ENCODE measurements at places on chromosomes 2 and 18. TPM values are rescaled to one million over a fixed set of nuclear protein-coding genes. Genes with fewer than 3 reads are reported as not detected.

- H3K27me3 ChIP-seq, result no peaks in the 10 kb centered on the region
- no peak overlapping the region for H3K4me3 ChIP-seq
- H3K4me1 ChIP-seq, result no peaks in the 10 kb centered on the region
- H3K36me3 ChIP-seq, result no peaks in the 10 kb centered on the region
- no peak overlapping the region for H3K27ac ChIP-seq
- no peak for DNase-seq
Measured at GRCh38 chr18:37343542-37343851, 222.1 kb downstream of the CELF4 start.

GRCh38 chr18:58862851-58863538, 1.7 kb upstream of the ZNF532 start:
- no peaks in the 10 kb centered on the region for H3K36me3 ChIP-seq
- DNase-seq, result peak; percentile 66
- H3K4me1 ChIP-seq, result peaks cover 91% of the 10 kb centered on the region
- H3K4me3 ChIP-seq, result peak overlapping the region; percentile 29
- no peaks in the 10 kb centered on the region for H3K27me3 ChIP-seq

GRCh38 chr2:105961599-105962146, 217.0 kb downstream of the NCK2 start:
- H3K4me3 ChIP-seq, result no peak overlapping the region
- H3K36me3 ChIP-seq, result no peaks in the 10 kb centered on the region
- H3K4me1 ChIP-seq, result no peaks in the 10 kb centered on the region
- H3K27ac ChIP-seq, result no peak overlapping the region
- no peaks in the 10 kb centered on the region for H3K27me3 ChIP-seq
- DNase-seq, result no peak

GRCh38 chr2:39875914-39876267, 96.8 kb upstream of the THUMPD2 start:
- no peaks in the 10 kb centered on the region for H3K36me3 ChIP-seq
- H3K4me1 ChIP-seq, result peaks cover 16% of the 10 kb centered on the region
- no peak for DNase-seq
- H3K4me3 ChIP-seq, result no peak overlapping the region

DNA sequence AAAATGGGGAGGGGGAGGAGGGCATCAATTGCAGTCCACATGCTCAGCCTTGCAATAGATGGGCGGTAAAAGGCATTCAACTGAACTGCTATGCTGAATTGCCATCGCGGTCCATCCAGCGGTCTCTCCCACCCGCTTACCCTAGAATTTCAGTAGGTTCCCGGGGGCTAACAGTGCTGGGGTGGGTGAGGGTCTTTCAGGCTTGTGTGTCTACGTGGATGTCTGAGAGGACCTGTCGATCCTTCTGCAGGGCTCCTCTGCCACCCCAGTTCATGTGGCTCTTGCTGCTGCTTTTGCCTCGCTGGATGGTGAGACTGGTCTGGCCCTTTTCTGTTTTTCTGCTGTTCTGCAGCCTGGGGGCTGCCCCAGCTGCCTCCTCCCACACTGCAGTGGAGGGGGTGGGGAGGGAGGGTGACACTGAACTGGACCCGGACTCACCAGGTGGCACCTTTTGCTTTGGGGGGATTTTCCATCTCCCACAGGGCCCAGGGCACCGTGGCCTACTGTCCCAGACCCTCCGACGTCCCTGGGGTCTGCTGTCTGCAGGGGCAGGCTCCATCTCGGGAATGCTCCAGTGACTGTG, 14.1 kb downstream of the ACKR3 start:
- H3K27me3 ChIP-seq, result no peaks in the 10 kb centered on the region
- no peak overlapping the region for H3K27ac ChIP-seq
- H3K36me3 ChIP-seq, result peaks cover 12% of the 10 kb centered on the region
- H3K4me3 ChIP-seq, result no peak overlapping the region
- peak; percentile 56 for DNase-seq
- H3K4me1 ChIP-seq, result no peaks in the 10 kb centered on the region

GRCh38 chr2:32357318-32358110, 691 bp downstream of the BIRC6 start:
- peaks cover 30% of the 10 kb centered on the region for H3K4me1 ChIP-seq
- no peaks in the 10 kb centered on the region for H3K36me3 ChIP-seq

DNA sequence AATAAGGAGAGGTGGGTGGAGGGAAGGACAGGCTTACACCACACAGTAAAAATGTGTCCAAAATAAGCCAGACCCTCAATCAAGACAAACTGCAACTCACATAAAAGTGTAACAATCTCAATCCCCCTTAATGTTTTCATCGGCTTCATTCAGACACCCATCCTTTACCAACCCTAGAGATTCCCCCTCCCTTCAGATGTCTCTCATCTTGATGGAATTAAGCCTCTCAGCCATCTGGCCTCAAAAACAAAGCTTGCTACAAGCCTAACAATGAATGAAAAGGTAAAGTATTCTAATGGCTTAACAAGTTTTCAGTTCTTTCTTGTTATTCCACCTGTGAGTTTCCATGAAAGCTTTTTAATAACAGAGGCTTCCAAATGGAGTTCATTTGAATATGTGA, 5.2 kb downstream of the RTTN start:
- no peaks in the 10 kb centered on the region for H3K4me1 ChIP-seq
- no peaks in the 10 kb centered on the region for H3K27me3 ChIP-seq
- no peak overlapping the region for H3K27ac ChIP-seq
- H3K4me3 ChIP-seq, result no peak overlapping the region
- H3K36me3 ChIP-seq, result peaks cover 40% of the 10 kb centered on the region

DNA sequence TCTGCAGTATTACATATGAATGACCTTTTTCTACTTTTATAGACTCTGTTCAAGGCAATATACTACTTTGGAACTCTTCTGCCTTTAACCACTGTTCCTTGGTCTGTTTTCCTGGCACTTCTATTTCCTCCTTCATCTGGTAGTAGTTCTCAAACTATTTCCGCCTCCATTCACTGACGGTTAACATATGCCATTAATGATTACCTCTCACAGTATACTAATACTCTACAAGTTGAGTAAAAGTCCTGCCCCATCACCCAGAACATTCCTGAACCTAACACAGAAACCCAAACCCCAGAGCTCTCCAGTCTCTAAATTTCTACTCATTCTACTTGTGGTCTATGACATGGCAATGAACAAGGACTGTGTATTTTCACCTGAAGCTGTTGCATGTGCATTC, 4.5 kb downstream of the GFPT1 start:
- H3K36me3 ChIP-seq, result no peaks in the 10 kb centered on the region
- H3K4me3 ChIP-seq, result no peak overlapping the region
- H3K4me1 ChIP-seq, result peaks cover 53% of the 10 kb centered on the region

DNA sequence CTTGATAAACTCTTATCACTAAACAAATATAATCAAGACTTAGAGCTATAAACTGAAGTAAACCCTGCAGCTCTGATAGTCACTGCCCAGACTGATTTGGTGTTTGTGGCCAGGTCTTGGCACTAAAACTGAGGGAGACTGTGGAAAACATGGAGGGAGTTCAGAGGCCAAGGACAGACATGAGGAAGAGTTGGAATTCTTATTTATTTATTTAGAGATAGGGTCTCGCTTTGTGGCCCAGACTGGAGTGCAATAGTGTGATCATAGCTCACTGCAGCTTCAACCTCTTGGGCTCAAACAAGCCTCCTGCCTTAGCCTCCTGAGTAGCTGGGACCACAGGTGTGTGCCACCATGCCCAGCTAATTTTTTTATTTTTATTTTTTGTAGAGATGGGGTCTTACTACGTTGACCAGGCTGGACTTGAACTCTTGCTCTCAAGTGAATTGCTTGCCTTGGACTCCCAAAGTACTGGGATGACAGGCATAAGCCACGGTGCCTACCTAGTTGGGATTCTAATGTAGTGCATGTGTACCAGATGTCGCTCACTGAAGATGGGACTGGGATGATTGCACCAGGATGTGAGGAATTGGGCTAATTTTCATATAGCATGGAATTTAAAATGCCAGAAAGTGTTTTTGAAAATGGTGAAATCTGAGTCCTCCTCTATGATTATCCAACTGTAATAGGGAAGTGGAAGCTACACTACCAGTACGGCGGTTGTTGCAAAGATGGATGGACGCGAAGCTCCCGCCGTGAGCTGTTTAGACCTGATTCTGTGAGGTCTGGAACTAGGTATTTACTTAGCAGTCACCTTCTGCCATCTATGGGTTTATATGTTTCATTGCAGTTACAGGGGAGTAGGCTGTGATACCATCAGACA, 52.7 kb upstream of the CTLA4 start:
- peaks cover 12% of the 10 kb centered on the region for H3K4me1 ChIP-seq
- peak; percentile 72 for DNase-seq
- H3K27me3 ChIP-seq, result no peaks in the 10 kb centered on the region
- no peak overlapping the region for H3K4me3 ChIP-seq

DNA sequence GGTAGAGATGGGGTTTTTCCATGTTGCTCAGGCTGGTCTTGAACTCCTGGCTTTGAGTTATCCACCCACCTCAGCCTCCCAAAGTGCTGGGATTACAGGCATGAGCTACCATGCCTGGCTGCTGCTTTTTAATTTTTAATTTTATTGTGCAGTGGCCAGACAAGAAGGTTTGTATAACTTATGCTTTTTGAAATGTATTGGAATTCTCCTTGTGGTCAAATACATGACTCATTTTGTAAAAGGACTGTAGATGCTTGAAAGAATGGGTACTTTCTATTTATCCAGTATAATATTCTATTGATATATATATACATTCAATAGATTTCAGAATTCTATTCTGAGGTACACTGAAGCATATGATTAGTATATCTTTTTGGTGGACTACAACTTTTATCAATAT, 82.6 kb upstream of the ST3GAL5 start:
- H3K27me3 ChIP-seq, result no peaks in the 10 kb centered on the region
- no peaks in the 10 kb centered on the region for H3K36me3 ChIP-seq
- no peak overlapping the region for H3K4me3 ChIP-seq

DNA sequence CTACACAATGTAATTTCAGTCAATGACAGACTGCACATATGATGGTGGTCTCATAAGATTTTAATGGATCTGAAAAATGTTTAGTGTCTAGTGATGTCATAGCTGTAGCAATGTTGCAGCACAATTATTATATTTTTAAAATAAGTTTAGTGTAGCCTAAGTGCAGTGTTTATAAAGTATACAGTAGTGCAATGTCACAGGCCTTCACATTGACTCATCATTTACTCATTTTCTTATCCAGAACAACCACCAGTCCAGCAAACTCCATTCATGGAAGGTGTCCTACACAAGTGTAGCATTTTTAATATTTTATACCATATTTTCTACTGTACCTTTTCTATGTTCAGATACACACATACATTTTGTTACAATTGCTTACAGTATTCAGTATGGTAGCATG, 663.1 kb downstream of the ERBB4 start:
- no peak overlapping the region for H3K4me3 ChIP-seq
- no peaks in the 10 kb centered on the region for H3K27me3 ChIP-seq
- H3K36me3 ChIP-seq, result no peaks in the 10 kb centered on the region
- DNase-seq, result no peak

DNA sequence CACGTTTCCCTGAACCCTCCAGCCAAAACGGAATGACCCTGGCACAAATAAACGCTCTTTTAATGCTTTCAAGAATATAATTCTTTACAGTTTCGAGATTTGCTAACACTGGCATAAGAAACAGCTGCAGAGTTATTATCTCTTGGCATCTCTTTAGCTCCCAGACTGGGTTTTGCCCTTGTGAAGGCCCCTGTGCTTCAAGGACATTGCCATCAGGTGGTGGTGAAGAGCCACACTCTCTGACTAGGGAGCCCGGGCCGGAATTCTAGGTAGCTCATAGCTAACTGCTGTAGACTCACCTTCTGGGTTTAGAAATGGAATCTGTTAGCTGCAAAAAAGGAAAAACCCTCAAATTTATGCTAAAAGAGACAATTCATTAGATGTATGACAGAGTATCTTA, 13.3 kb upstream of the GALNT14 start:
- no peaks in the 10 kb centered on the region for H3K4me1 ChIP-seq
- H3K27me3 ChIP-seq, result no peaks in the 10 kb centered on the region
- no peak overlapping the region for H3K4me3 ChIP-seq
- H3K36me3 ChIP-seq, result no peaks in the 10 kb centered on the region
- no peak for DNase-seq

DNA sequence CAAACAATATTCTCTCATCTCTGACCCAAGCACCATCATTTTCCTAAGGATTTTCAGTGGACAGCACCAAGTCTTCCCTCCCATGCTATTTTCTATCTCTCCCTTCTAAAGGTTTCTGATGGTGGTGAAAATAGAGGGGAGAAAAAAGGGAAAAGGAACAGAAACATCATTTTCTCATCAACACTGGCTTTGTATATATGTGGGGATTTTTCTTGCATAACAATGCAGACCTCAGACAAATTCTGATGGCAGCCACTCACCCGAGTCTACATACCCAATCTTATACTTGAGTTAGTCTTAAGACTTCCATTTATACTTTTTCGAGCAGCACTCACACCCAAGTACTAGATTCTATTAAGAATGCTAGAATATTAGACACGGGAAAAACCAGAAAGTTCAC, 95.8 kb downstream of the TMEM163 start:
- no peak overlapping the region for H3K27ac ChIP-seq
- no peaks in the 10 kb centered on the region for H3K27me3 ChIP-seq
- DNase-seq, result no peak
- H3K36me3 ChIP-seq, result no peaks in the 10 kb centered on the region
- H3K4me1 ChIP-seq, result no peaks in the 10 kb centered on the region

DSEL gene
- total RNA-seq, result 14.3 TPM

HOXD11 gene
- 24.6 TPM for total RNA-seq

IL1F10 gene
- total RNA-seq, result not detected

EFR3B gene
- 1.8 TPM for total RNA-seq

DCTN1 gene
- total RNA-seq, result 103 TPM

Measured in sigmoid colon (tissue), 7 donors.